ENCODE measurements at places on chromosomes 7 and 10.

DNA sequence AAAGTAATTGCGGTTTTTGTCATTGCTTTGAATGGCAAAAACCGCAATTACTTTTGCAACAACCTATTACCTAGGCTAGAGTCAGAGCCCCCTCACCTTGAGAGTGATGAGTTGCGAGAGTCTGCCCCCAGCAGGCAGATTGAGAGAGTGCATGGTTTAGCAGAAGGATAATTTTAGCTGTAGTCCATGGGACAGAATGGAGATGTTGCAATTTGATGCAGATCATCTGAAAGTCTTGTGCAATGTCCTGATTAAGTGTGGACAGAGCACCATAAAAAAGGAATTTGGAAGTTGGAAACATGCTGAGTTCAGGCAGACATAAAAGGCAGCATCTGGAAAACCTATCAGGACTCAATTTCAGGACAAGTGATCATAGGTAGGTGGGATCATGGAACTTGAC lies 48.7 kb downstream of the GPR141 start:
- peak; percentile 18 for DNase-seq

DNA sequence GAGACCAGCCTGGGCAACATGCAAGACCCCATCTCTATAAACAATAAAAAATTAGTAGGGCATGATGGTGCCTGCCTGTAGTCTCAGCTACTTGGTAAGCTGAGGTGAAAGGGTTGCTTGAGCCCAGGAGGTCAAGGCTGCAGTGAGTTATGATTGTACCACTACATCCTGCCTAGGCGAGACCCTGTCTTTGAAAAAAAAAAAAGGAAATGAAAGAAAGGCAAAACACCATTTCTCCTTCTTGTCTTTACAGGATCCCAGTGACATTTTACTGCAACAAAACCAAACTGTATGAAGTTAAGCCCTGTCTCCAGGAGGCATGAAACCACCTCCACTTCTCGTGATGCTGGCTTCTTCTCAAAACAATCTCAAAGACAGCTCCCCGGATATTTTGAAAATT lies 29.9 kb upstream of the PBLD start:
- DNase-seq, result no peak

- no peak for DNase-seq
These were observed 243.0 kb downstream of the POLR1F start for GRCh38 chr7:19465861-19466260.

GRCh38 chr7:155267436-155267835 lies 30.2 kb upstream of the INSIG1 start:
- DNase-seq, result no peak

GRCh38 chr7:70505468-70505867 lies 626.5 kb upstream of the GALNT17 start:
- no peak for DNase-seq

Data from stimulated activated CD4-positive, alpha-beta T cell treated with anti-CD3 and anti-CD28 coated beads, Interleukin-2, amount 100 ng/mL, for 24 hours (primary cell).